Endothelial cell (in vitro differentiated cells): ENCODE measurements at places on chromosomes 11 and 22. TPM values are rescaled to one million over a fixed set of nuclear protein-coding genes. Genes with fewer than 3 reads are reported as not detected.

DNA sequence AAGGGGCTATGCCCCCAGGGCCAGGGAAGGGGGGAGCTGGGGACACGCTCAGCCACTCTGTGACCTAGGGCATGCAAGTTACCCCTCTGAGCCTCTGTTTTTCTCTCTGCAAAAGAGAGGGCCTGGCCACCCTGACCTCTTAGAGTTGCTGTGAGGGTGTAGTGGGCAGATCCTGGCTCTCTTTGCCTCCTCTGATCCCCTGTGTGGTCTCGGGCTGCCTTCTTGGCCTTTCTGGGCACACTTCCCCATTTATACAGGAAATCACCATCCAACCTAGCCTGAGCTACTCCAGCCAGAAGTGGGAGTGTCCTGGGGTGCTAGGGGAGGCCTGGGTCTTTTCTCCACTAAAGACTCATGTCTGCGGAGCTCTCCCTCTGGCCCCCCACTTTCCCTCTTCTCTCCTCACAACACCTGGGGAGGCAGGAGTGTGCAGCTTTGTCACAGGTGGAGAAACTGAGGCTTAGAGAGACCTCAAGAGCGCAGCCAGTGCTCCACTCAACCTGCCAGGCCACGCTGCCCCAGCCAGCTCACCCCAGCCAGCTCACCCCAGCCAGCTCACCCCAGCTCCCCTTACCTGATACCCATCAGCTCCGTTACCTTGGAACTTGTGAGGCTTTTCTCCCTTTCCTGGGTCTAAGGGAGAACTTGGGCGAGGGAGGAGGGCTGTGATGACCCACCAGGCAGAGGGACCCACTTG lies 1.4 kb downstream of the AIFM3 start:
- no peak for DNase-seq
- H3K36me3 ChIP-seq = no peaks in the 10 kb centered on the region
- peaks cover 5% of the 10 kb centered on the region for H3K4me1 ChIP-seq
- H3K27me3 ChIP-seq = peaks cover 18% of the 10 kb centered on the region
- H3K27ac ChIP-seq = no peak overlapping the region

- no peak overlapping the region for H3K4me3 ChIP-seq
- DNase-seq = no peak
- no peak overlapping the region for H3K27ac ChIP-seq
- H3K4me1 ChIP-seq = peaks cover 41% of the 10 kb centered on the region
Observed at GRCh38 chr11:12085371-12086251, 24.8 kb upstream of the MICAL2 start.

VSIG10L2 gene
- total RNA-seq = not detected

DNA sequence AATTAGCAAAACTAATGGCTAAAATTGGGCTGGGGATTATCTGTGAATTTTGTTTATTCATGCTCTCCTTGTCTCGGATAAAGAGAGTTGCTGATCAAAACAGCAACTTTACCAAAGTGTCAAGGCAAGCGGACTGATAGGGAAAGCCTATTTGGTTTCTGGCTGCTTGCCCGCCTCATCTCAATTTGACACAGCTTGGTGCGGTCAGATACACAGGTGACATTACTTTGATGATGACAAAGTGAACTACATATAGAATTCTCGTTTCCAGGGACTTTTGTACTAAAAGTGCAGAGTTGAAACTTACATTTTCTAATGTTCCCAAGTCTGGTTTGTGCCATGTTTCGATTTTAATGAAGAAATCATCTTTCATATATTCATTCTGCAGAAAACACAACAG lies 22.8 kb downstream of the PITPNB start:
- H3K4me3 ChIP-seq = no peak overlapping the region
- no peak for DNase-seq
- H3K27me3 ChIP-seq = no peaks in the 10 kb centered on the region
- H3K36me3 ChIP-seq = peaks cover 21% of the 10 kb centered on the region
- H3K27ac ChIP-seq = no peak overlapping the region
